ENCODE measurements at places on chromosomes 1 and 21. TPM values are rescaled to one million over a fixed set of nuclear protein-coding genes. Genes with fewer than 3 reads are reported as not detected.

Gene TSPAN2
- 3.1 TPM for total RNA-seq

Gene NTNG1
- total RNA-seq = 17.3 TPM

Gene GSTM5
- total RNA-seq = 5.0 TPM

Gene TCHH
- total RNA-seq = 0.13 TPM

Gene CNR2
- total RNA-seq = not detected

Gene SRGAP2C
- total RNA-seq = 9.9 TPM

Gene OR6K2
- total RNA-seq = not detected
